ENCODE measurements at places on chromosomes 16 and 17.

- DNase-seq, result peak; percentile 30
Observed at GRCh38 chr16:86158688-86159360, 259.9 kb downstream of the IRF8 start.

- no peak for DNase-seq
Observed at GRCh38 chr17:61362852-61363600, 36.6 kb upstream of the TBX2 start.

GRCh38 chr17:76447931-76448652 is 4.9 kb downstream of the UBE2O start:
- DNase-seq, result no peak

GRCh38 chr16:2285731-2286191 is 17.8 kb upstream of the RNPS1 start:
- DNase-seq, result no peak

DNA sequence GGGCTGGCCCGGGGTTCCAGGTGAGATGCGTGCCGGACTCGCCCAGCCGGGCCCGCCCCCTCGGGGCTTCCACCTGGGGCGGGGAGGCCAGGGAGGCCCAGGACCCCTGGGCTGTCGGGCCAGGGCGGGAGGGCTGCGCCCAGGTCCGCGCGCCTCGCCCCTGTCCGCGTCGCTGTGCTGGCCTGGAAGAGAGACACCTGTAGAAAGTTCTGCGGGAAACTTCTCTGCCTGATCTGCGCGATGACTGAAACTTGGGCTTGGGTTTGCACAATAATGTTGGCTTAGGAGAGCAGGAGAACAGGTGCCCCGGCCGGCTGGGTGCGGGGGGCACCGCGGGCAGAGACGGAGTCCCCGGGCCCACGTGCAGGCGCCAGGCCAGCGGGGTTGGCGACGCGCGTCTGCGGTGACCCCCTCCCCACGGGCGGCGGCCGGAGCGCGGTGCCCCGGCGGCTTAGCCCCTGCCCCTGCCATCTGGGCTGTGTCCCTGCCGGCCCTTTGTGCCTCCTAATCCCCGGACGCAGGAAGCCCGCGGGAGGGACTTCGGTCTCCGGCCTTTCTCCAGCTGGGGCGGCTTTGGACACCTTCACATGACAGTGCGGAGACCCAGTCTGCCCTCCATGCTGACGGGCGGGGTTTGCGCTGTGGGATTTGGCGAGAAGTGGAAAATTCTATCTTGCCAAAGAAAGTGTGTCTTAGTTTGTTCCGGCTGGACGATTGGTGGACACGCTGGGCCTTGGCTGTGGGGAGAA is 483 bp downstream of the LLGL2 start:
- no peak for DNase-seq

- no peak for DNase-seq
Observed at GRCh38 chr16:27774779-27775178, 224.8 kb downstream of the KATNIP start.

GRCh38 chr16:46629331-46630219 is 8.4 kb upstream of the SHCBP1 start:
- DNase-seq, result peak; percentile 73

GRCh38 chr17:9361188-9361955 is 214.2 kb downstream of the STX8 start:
- peak; percentile 94 for DNase-seq

DNA sequence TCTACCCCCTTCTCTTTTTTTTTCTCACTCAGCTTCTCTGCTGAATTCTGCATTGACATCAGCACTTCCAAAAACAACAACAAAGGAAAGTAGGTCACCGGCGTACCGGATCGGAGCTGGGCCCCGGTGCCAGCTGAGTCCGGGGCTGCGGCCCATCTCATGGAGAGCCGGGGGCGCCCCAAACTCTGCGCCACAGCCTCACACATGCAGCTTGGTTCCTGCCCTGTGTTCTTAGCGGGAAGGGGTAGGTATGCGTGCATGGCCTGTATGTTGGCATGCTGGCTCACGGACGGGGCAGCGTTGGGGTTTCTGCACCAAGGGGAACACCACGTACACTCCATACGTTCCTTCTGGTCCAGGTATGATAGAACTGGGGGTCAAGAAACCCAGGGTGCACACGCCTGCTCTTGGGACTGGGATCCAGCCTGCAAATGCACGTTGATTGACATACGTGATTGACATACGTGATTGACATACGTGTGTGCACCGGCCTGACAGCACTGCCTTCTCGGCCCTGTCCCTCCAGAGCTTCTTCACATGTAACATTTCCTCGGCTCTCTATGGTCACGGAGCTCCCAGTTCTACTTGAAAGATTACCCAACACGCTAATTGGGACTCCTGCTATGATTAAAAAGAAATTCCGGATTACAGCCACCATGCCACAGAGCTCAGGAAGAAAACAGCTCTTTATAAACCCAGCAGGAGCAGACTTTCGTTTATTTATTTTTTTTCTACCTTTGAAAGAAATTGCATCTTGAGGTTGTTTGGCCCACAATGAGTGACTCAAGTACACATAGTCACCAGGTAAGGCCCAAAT is 88.7 kb downstream of the RPA1 start:
- DNase-seq, result no peak

DNA sequence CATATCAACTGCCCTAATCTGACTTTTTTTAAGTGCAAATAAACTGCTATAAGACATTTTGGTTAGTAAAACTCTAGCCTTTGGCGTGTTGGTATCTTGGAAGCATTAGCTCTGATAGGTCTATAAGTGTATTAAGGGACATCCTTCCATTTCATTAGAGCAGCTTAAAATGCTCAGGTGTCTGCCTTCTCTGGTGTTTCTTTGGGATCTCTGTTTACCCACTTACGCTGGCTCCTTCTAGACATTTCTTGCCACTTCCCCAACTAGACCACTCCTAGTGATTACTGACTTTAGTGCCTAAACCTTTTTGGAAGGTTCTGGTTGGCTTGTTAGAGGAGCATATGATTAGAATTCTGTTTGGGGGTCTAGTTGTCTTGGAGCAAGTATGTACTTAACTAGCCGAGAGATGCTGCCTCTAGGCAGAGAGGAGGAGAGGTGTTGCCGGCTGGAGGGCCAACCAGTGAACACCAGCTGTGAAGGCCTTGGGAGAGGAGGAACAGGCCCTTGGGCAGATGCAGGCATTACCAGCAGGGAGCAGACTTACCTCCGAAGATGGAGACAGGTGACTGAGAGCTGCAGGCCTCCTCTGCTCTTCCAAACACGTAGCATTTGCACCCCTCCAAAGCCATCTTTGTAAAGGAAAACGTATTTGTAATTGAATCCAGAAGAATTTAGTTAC is 15.2 kb upstream of the CLEC18C start:
- DNase-seq, result no peak

- no peak for DNase-seq
Observed at GRCh38 chr16:72287649-72288048, 115.7 kb upstream of the PMFBP1 start.

DNA sequence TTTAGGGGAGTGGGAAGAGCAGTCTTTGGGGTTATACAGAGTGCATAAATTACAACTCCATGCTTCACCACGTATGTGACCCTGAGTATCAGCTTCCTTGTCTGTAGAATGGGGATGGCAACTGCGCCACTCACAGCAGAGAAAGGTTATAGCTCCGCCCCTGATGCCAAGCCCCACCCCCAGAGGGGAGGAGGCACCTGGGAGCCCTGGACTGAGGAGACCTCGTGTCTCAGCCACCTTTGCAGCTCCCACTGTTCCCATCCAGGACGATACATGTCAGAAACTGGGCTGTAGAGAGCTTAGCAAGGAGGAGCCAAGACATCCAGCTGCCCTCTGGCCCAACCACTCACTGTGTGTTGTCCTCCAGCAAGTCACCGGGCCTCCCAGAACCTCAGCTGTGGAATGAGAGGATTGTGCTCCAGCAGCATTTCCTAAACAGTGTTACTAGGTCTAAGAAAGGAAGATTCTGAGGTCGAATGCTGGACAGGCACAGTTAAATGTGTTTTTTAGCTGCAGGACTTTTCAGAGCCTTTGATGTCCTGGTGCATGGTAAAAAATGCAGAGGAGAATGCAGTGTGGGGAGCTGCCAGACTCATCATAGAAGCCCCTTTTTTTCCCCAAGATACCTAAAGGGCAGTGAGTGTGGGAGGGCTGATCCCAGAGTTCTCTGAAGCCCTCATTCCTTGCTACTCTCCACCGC is 49.4 kb downstream of the BEAN1 start:
- no peak for DNase-seq

GRCh38 chr17:6388416-6388815 is 46.5 kb downstream of the AIPL1 start:
- no peak for DNase-seq

- DNase-seq, result no peak
Observed at GRCh38 chr17:60888812-60889709, 211.4 kb downstream of the BCAS3 start.

GRCh38 chr17:59876107-59876506 is 16.6 kb downstream of the TUBD1 start:
- DNase-seq, result no peak

DNA sequence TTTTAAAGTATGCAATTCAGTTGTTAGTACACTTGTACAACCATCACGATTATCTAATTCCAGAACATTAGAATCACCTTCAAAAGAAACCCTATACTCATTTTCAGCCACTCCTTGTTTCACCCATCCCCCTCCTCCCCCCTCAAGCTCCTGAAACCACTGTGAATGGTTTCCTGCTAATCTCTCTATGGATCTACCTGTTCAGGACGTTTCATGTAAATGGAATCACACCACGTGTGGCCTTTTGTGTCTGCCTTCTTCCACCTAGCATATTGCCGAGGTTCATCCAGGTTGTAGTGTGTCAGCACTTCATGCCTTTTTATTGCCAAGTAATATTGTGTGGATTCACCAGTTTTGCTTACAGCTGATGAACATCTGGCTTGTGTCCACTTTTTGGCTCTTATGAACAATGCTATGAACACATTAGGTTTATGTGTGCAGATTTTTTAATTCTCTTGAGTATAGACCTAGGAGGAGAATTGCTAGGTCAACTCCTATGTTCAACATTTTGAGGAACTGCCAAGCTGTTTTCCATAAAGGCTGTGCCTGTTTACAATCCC is 17.8 kb downstream of the EIF4A3 start:
- no peak for DNase-seq

GRCh38 chr17:9217151-9218056 is 196.1 kb downstream of the NTN1 start:
- peak; percentile 74 for DNase-seq

- DNase-seq, result no peak
Observed at GRCh38 chr16:52016387-52016786, 530.6 kb downstream of the TOX3 start.

- no peak for DNase-seq
Observed at GRCh38 chr16:2386990-2387389, 42.3 kb upstream of the CCNF start.

- no peak for DNase-seq
Observed at GRCh38 chr17:46121841-46122485, 71.3 kb downstream of the KANSL1 start.

GRCh38 chr16:21950782-21951521 is 2.2 kb upstream of the UQCRC2 start:
- DNase-seq, result peak; percentile 59

DNA sequence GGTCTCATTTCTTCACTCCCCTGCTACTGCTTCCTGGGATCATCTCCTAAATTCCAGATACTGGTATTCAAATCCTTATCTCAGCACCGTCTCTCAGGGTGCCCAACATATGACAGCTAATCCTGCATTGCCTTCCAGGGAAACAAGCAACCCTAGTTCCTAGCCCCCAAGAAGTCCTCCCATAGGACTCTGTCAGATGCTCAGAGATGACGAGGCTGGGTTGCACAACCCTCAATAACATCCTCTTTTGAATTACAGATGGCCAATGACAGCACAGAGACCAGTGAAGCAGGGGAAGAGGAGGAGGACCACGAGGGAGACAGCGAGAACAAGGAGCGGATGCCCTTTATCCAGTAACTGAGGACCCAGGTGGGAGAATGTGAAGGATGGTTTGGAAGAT is 45.0 kb upstream of the CLEC3A start:
- DNase-seq, result no peak

DNA sequence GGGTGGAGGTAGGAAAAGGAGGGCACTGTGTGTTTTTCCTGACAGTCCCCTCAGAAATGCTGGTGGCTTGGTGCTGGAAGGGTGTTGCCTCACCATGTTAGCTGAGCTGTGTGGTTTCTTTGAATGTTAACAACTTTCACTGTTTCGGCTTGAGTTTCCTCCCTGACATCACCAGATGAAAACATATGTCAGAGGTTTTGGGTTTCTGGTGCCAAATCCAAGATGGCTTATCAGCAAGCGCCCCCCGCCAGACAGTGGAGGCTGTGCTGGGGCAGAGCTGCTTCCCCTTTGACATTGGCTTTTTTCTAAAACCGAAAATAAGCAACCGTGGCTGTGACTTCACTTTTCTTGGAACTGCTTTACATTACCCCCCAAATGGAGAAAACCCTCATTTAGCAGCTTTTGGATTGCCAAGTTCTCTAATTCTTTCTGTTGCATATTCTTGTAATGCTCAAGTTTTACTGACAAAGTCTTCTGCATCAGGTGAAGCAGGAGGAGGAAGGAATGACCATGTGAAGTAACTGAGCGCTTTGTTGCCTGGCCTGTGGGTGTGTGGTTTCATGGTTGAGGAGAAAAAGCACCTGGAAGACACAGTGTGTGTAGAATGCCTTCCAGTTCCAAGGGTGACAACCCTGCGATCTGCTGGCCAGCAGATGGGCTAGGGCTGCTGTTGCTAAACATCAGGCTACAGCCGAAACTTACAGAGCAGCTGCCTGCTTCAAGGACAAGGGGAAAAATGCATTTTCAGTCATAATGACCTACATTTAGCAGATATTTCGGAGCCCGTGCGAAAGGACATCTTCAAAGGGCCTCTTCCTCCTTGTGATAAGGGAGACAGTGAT is 9.7 kb downstream of the RMI2 start:
- peak; percentile 48 for DNase-seq

GRCh38 chr16:10983159-10983558 is 38.8 kb downstream of the CLEC16A start:
- no peak for DNase-seq

GRCh38 chr16:31113121-31114120 is 4.0 kb upstream of the KAT8 start:
- no peak for DNase-seq

- DNase-seq, result peak; percentile 8
Observed at GRCh38 chr17:36089888-36090836, at the start of gene CCL3. CCL3 (minus strand) TSS chr17:36090143; CDS start chr17:36090058, 85 bp downstream.

DNA sequence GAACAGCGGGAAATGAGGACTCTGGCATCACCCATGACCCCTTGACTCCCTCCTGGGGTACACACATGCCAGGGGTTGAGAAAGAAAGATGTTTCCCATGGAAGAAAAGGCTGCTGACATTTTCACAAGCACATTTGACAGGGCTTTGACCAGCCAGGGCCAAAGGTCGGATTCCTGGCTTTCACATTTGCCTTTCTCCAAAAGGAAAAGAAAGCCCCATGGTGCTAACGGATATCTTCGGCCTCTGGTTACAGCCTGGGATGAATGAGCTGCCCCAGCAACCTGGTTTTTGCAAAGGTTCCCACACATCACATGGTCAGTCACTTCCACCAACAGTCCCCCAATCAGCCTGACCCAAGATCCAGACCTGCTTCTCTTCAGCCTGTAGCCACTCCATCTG is 478.2 kb upstream of the CDH11 start:
- DNase-seq, result no peak
